CD4-positive, alpha-beta T cell treated with Interleukin-4 for 4 hours (primary cell): ENCODE measurements at places on chromosomes 13 and 19.

GRCh38 chr13:88005188-88005587, 334.0 kb downstream of the SLITRK5 start:
- DNase-seq: no peak

DNA sequence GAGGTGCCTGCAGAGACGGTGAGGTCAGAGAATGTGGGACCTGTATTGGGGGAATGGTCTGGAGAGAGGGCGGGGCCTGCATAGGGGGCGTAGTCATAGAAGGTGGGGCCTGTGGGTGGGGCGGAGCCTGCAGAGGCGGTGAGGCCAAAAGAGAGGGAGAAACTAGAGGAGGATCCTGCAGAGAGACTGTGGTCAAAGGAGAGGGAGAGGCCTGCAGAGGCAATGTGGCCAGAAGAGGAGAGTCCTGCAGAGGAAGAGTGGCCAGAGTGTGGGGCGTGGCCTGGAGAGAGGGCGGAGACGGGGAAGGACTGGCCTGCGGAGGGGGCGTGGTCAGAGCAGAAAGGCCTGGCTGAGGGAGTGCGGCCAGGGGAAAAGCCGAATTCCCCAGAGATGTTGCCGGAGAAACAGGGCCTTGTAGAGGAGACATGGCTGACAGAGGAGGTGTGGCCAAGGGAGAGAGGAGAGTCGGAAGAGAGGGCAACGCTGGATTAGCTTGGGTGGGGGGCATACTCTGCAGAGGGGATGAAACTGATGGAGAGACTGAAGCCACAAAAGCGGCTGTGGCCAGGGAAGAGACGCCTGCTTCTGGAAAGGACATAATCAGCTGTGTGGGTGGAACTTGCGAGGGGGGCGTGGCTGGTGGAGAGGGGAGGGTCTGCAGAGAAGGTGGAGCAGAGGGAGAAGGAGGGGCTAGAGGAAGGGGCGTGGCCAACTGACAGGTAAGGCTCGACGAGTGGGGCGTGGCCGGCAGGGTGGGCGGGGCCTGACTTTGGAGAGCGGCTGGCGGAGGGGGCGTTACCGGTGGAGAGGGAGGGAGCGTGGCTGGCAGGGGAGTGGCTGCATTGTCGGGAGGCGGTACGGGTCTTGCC, 2.5 kb downstream of the PRR36 start:
- DNase-seq: peak; percentile 49

DNA sequence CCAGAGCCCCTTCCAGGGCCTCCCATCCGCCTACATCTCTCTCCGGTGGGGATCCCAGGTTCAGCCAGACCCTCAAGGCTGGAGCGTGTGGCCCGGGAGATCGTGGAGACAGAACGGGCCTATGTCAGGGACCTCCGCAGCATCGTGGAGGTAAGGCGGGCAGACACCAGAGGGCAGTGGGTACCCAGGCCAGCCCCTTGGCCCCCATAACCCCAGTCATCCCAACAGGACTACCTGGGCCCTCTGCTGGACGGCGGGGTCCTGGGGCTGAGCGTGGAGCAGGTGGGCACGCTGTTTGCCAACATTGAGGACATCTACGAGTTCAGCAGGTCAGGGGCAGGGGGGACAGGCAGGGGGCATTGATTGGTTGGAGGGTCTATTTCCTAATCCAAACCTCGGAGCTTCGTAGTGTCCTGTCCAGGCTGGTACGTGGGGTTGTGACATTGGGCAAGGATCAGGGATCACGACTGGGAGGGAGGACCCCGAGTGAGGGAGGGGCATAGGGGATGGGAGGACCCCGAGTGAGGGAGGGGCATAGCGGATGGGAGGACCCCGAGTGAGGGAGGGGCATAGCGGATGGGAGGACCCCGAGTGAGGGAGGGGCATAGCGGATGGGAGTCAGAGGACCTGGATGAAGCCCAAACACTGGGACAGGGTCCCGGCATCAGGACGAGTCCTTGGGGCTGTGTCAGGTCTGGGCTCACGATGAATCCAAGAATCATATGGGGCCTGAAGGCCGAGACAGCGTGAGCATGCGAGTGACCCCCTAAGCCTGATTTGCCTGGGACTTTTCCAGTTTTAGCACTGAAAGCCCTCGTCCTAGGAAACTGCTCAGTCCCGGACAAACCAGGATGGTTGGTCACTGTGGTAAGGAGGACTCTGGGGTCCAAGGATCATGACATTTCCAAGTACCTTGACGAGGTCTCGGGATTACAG, 2.9 kb downstream of the PLEKHG2 start:
- no peak for DNase-seq

- peak; percentile 87 for DNase-seq
Measured at GRCh38 chr19:52601025-52601973, 31.2 kb downstream of the ZNF701 start.

GRCh38 chr19:43780706-43781525, at the start of gene KCNN4:
KCNN4 (minus strand) TSS chr19:43780973; CDS start chr19:43780861, 112 bp downstream.
- DNase-seq: peak; percentile 95

DNA sequence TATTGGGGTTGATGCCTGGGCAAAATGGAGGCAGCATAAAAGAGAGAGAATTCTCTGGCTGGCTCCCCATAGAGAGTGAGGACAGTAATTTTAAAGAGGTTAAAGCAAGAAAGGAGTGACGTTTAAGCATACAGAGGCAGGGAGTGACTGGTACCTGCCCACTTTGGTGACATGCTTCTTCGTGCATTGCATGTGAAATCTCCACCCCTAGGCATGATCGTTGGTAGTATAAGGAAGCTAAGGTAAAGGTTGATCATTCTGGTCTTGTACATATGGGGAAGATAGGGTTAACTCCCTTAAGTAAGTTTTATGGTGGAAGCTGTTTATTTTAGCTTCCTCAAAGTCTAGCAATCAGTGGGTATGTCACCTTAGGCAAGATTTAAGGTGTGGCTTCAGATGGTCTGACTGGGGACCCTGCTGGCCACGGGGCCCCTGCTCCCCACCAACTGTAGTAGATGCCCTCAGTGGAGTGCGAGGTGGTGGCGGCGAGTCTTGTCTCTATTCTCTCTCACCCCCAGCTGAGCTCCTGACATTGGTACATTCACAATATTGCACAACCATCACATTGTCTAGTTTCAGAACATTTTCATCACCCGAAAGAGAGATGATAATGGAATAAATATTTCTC, 797.5 kb upstream of the SPRY2 start:
- no peak for DNase-seq

DNA sequence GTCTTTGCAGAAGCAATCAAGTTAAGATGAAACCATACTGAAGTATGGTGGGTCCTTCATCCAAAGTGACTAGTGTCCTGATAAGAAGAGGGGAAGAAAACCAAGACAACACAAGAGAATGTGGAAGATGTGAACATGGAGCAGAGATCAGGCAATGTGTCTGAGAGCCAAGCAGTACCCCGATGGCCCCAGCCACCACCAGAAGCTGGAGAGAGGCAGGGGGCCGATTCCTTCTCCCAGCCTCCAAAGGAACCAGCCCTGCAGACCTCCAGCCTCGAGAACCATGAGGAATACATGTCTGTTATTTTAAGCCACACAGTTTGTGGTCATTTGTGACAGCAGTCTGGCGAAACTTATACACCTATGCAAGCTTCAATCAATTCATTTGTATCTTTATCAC, 93.2 kb downstream of the IRS2 start:
- no peak for DNase-seq

DNA sequence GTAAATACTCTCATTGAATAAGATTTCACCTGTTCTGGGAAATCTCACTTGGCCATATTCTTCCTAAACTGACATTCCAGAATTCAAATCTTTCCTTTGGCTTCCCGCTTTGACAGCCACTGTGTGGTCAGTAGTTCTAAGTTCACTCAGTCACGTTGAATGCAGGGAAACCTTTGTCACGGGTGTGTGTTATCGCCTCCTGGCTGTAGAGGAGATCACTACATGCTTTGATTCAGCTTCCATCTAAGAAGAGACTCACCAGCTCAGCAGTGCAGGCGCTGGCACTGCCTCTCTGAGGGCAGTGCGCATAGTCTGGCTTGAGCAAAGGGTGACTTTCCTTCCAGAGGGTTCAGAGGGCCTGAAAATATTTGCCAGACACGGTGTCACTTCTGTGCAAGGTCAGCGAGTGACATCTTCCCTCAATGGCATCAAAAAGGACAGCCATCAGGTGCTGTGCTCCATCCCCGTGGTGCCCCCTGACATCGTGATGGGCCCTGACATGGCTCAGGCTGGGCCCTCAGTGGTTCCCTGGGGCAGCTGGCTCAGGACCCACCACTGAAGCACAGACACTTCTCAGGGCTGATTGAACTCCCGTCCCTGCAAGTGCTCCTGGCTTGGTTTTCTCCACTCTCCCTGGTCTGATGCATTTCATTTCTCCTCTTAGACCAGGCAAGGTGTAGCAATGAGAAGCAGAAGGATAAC, 635.4 kb upstream of the ARGLU1 start:
- no peak for DNase-seq

GRCh38 chr13:113918580-113918979, 54.7 kb upstream of the GAS6 start:
- no peak for DNase-seq

DNA sequence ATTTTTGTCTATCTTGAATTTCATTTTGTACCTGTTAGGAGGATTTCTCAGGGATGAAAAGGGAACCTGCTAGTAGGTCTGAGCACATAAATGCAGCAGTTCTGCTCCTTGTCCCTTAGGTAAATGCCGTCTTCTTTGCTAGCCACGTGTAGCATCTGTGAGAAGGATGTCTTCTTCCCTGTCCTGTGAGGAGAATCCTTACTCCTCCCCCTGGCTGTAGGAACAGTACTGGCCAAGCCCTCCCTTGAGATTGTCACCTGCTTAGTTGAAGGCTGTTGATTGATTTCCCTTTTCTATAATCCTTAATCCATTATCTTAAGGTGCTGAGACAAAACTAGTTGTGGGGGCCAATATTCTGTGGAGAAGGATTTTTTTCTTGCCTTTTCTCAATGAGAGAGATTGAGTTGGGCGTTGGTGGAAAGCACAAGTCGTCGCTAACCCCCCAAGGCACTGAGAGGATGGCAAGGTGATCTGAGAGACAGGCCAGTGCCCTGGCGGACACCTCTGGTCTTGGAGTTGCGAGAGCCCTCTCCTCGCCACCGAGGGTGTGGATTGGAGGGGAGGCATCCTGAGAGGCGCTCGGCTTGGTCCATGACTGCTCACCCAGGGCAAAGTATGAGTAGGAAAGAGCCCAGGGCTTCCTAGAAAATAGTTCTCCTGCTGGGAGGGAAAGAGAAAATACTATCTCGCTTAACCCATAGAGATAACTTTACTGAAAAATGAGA, 216.7 kb downstream of the ATP8A2 start:
- no peak for DNase-seq

GRCh38 chr19:926589-927350, 935 bp downstream of the ARID3A start:
- peak; percentile 28 for DNase-seq

GRCh38 chr19:30406220-30407067, 34.3 kb downstream of the ZNF536 start:
- no peak for DNase-seq

GRCh38 chr13:21594715-21595545, 9.0 kb downstream of the MICU2 start:
- no peak for DNase-seq

- DNase-seq: no peak
Measured at GRCh38 chr13:113765564-113765910, 6.5 kb downstream of the TMEM255B start.

DNA sequence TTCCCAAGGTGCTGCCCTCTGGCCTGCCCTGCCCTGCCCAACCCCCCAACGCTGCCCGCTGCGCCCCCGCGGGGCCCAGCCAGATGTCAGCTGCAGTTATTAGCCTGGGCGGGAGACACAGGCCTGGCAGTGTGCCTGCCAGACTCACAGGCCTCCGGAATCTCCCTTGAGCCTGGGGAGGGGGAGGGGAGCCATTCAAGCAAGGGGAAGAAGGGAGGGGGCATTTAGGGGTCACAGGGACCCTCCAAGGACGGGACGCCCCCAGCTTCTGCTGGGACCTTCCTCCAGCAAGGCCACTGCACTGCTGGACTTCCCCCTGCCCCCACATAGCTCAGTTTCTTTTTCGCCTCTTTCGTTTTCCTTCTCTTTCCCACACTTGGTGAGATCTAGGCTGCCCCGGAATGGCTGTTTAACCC, 2.6 kb upstream of the JUNB start:
- peak; percentile 63 for DNase-seq

DNA sequence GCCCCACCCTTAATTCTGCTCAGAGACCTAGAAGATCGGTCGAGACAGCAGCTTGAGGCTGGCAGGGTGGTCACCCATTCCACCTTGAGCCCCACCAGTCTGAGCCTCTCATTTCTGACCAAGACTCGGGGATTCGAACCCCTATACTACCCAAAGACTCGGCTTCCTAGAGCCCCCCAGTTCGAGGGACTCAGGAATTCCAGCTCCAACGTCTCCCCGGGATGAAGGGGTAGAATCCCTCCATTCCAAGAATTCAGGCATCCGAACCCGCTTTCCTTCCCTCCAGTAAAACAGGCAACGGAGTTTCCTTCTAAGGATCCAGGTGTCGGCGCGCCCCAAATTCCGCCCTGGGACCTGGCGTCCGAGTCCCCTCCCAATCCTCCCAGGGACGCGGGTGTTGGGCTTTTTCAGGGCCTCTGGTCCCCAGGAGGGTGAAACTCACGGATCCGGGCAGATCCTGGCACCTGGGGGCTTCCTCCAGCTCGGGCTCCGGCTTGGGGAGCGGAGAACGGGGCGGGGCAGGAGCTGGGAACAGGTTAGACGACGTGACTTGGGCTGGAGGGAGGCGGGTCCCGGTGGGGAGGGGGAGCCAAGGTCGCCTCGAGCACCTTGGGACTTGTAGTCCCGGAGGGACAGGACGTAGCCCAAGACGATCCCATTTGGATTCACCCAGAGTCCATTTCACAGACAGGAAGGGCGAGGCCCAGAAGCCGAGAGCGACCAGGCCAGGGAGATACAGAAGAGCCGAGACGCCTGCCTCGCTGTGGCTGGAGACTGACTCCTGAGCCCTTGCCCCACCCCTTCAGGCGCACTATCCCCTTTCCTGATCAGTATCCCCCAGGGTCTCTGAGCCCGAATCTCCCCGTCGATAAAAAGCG, at the start of gene PPP1R13L:
PPP1R13L (minus strand) TSS at position 513 of the 878 bp plus-strand sequence. CDS start 6,751 bp downstream, outside the sequence.
- peak; percentile 27 for DNase-seq

- DNase-seq: no peak
Measured at GRCh38 chr13:68993154-68993553, 1114.5 kb upstream of the ATXN8OS start.

GRCh38 chr19:3112375-3113099, 18.4 kb downstream of the GNA11 start:
- DNase-seq: no peak

- DNase-seq: peak; percentile 81
Measured at GRCh38 chr19:16266586-16266942, 58.1 kb upstream of the KLF2 start.

DNA sequence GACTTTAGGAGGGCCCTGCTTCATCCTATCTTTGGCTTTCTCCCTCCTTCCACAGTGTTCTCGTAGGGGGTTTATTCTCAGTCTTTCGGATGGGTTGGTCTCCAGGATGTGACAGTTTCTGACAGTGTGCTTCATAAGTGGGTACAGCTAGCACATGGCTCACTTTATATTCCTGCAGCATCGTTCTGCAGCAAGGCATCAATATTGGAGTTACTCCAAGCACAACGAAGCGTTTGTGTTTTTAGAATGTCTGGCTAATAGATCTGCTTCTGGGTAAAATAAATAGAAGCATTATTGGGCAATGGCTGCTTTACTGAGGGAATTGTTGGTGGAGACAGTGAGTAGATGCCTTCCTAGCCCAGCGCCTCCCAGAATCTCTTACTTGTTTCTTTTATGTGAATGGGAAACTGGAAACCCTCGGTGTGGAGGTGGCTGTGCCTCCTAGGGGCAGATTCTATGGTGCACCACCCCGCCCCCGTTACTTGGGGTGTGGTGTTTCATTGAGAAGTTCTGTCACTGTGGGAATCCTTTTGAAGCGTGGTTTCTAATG, 2.0 kb downstream of the FARP1 start:
- DNase-seq: no peak
